M059J (cell line): ENCODE measurements at places on chromosomes 3 and 15. TPM values are rescaled to one million over a fixed set of nuclear protein-coding genes. Genes with fewer than 3 reads are reported as not detected.
A peak's percentile ranks its signal among the peaks of the same experiment; 100 is the strongest.

TEX264 gene
- 56.3 and 61.0 TPM in 2 replicates for total RNA-seq

COX17 gene
- total RNA-seq = 64.5 and 103 TPM in 2 replicates

WWTR1 gene
- 25.0 and 36.4 TPM in 2 replicates for total RNA-seq

DNA sequence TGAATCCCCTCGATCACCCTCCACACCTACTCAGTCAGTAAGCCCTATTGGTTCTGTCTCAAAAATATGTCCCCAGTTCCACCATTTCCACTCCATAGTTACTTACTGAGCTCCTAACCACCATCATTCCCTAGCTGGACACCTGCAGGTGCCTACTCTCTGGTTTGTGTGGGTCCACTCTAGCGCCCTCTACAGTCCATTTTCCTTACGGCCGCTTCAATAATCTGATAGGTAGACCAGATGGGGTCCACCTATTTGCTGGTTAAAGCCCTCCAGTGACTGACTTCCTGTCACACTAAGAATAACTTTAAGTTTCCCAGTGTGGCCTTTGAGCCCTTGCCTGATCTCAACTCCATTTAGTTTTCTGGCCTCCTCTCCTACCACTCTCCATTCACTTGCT lies 5.0 kb downstream of the GXYLT2 start:
- no peak for DNase-seq

- DNase-seq = peak; percentile 61
Measured at GRCh38 chr15:40891810-40892446, 2.3 kb upstream of the VPS18 start.

DNA sequence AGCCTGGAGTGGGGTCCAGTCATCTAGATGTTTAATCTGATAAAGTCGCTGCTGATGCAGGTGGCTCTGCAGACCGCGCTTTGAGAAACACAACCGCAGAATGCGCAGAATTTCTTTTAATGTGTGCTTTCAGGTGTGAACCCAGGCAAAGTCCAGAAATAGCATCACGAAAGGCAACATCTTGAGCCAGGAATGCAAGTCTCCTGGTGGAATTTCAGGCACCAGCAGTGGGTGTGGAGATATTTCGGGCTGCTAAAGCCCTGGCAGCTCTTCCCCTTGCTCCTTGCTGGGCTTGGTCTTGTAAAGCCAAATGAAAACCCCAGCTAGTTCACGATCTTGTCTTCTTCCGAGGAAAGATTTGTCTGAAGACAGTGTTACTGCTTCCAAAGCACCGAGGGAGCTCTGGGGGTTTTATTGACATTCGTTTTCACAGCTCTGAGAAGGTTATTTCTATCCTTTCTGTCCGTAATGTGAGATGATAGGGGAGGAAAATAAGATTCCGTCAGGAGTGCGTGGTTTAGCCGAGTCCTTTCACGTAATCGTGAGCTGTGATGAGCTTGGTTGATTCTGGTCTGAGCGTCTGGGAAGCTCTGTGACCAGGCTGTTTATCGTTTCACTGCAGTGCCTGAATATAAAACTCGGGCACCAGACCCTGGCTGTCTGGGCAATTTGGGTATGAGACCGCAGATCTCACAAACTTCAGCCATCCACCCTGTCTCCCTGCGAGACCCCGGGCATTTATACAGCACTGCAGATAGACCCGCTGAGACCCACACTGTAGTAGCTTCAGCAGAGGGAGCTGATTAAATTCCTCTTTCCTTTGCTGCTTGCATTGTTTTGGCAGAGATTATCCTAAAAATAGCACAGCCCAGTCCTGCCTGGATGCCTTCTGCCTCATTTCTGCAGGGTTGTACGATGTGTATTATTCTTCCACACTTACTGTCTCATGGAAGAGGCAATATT lies 67.0 kb upstream of the SLC25A26 start:
- DNase-seq = no peak

TMCO5A gene
- total RNA-seq = not detected in 2 replicates

- DNase-seq = peak; percentile 70
Measured at GRCh38 chr3:42184651-42185443, 81.1 kb downstream of the CCK start.

- no peak for DNase-seq
Measured at GRCh38 chr15:42270996-42271395, 2.0 kb upstream of the GANC start.

IGDCC3 gene
- total RNA-seq = not detected in 2 replicates

- DNase-seq = no peak
Measured at GRCh38 chr3:47337656-47338055, 43.2 kb upstream of the PTPN23 start.

DNA sequence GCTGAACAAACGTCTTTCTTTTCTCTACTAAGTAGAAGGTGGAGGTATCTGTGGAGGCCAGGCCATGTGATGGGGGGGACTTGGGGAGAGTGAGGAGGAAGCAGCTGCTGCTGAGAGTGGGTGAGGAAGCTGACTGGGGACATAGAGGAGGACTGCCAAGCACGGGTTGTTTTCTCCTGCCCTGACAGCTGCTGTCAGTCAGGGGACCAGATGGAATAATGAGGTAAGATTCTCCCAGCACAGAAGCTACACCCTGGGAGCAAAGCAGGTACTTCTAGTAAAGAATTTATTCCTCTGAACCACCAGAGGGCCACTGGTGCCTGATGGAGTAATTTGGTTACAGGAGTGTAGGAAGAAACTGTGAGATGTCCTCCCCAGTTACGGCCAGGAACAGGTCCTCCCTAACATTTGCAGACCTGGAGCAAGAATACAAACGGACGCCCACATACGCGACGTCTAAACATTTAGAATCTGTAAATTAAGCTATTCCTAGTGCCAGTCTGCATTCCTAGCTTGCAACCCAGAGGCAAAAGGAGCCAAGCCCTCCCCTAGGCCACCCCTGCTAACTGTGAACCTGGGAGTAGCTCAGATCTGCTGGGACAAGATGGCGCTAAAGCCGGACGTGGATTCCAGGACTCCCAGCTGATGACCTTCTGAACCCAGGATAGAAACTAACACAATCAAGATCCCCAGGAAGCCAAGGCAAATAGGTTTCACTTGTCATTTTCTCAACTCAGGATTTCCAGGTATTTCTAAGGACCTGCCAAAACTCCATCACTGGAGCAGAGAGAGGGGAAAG lies 14.8 kb downstream of the CRYGS start:
- DNase-seq = no peak

MEIS2 gene
- 27.7 and 32.9 TPM in 2 replicates for total RNA-seq

ALAS1 gene
- 39.0 and 52.8 TPM in 2 replicates for total RNA-seq

COLQ gene
- total RNA-seq = 0.12 and 0.27 TPM in 2 replicates

DNA sequence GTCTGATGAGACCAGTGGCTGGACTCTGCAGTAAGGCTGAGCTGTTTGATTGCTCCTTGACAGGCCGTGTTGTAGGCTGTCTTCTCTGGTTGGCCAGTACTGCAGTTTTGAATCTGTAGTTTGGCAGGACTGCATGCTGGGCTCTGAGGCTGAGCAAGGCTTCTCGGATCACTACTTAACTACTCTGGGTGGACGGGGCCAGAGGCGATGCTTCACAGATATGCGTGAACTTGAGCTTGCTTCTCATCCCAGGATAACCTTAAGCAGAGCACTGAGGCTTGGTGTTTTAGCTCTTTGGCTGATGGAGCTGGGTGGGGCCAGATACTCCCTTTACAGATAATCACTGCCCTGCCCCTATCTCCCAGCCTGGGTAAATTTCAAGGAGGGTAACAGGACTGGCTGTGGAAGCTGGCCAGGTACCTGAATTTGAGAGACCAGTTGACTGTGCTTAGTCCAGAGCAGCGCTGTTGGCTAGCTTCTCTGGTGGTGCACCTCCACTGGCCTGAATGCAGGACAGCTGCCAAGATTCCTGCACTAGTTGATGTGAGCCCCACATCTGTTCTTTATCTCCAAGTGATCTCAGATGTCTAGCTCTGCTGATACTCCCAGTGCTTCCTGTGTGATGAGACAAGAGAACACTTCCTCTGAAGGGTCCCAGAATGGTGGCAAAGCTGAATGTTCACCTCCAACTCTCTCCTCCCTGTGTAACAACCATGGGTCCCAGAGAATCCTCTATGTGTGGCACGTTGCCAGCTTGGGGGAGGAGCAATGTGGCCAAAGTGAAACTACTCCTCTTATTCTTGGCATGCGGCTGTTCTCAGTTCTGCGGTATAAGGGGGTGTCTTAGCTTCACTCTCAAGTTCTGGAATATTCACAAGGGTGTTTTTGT lies 37.9 kb downstream of the RPL39L start:
- DNase-seq = peak; percentile 56

GRCh38 chr15:73366766-73367623 lies 1.8 kb downstream of the HCN4 start:
- DNase-seq = no peak
